Fibroblast of lung (primary cell): ENCODE measurements at places on chromosomes 7 and 10. TPM values are rescaled to one million over a fixed set of nuclear protein-coding genes. Genes with fewer than 3 reads are reported as not detected.

The HYAL4 gene
- total RNA-seq, result not detected in 2 replicates

The DNAJC1 gene
- total RNA-seq, result 46.2 and 64.7 TPM in 2 replicates

DNA sequence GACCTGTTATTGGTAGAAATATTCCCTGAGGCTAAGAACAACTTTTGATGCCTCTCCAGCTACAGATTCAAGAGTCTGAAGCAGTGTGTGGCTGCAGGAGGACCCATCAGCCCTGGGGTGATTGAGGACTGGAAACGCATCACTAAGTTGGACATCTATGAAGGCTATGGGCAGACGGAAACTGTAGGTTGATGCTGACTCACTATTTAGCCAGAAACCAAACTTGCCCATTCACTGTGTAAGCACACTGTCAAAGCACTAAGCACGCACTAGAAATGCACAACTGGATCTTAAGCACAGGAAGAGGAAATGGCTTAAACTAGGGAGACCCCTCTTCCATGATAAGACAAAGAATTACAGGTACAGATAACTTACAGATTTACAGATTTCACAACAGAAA lies 20.8 kb downstream of the ACSM6 start:
- DNase-seq, result peak; percentile 74

GRCh38 chr7:34946486-34946885 lies 90.8 kb downstream of the DPY19L1 start:
- DNase-seq, result no peak

The TACC2 gene
- total RNA-seq, result 4.6 and 7.6 TPM in 2 replicates

DNA sequence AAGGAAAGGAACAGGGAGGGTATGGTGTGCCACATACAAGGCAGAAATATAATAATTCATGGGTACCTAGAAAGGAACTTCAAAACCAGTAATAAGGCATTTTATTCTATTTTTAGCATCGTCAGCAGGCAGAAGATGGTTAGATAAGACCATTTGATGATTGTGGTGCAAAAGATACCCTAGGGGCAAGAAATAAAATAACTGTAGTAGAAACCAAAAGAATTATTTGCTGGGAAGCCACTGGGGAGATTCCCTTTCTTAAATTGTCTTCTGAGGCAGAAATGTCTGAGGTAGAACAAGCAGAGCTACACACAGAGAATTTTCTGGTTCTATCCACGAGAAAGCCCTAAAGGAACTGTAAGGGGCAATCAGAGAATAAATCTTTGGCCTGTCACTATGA lies 64.3 kb upstream of the PCGF5 start:
- DNase-seq, result no peak

- no peak for DNase-seq
Observed at GRCh38 chr10:4137299-4137698, 352.3 kb upstream of the KLF6 start.

The GNAT3 gene
- total RNA-seq, result not detected in 2 replicates

- no peak for DNase-seq
Observed at GRCh38 chr7:99383791-99384370, 9.4 kb downstream of the ARPC1B start.

GRCh38 chr7:99728615-99729014 lies 6.4 kb downstream of the CYP3A7 start:
- no peak for DNase-seq
